ENCODE measurements at places on chromosomes 5 and 9. TPM values are rescaled to one million over a fixed set of nuclear protein-coding genes. Genes with fewer than 3 reads are reported as not detected.
A peak's percentile ranks its signal among the peaks of the same experiment; 100 is the strongest.

DNA sequence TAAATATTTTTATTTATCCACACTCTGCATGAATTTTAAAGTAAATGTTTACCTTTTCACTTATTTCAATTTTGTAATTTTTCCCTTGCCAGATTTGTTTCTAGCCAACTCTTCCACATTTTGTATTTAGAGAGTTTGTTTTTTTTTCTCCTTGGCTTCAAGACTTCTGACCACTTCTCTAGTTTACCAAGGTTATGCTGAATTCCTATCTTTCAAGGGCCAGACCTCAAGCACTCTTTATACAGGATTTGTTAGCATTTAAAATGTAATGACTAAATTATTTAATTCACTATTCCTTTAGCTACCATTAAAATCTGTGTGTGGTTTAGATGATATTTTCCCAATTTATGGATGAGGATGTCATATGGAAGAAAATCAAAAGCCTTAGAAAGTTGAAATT, 42.5 kb downstream of the MEF2C start:
- no peak for DNase-seq

- DNase-seq, result no peak
Measured at GRCh38 chr5:133406208-133406976, 205.9 kb downstream of the FSTL4 start.

GRCh38 chr5:146041180-146041789, 64.1 kb downstream of the PLAC8L1 start:
- peak; percentile 16 for DNase-seq

DNA sequence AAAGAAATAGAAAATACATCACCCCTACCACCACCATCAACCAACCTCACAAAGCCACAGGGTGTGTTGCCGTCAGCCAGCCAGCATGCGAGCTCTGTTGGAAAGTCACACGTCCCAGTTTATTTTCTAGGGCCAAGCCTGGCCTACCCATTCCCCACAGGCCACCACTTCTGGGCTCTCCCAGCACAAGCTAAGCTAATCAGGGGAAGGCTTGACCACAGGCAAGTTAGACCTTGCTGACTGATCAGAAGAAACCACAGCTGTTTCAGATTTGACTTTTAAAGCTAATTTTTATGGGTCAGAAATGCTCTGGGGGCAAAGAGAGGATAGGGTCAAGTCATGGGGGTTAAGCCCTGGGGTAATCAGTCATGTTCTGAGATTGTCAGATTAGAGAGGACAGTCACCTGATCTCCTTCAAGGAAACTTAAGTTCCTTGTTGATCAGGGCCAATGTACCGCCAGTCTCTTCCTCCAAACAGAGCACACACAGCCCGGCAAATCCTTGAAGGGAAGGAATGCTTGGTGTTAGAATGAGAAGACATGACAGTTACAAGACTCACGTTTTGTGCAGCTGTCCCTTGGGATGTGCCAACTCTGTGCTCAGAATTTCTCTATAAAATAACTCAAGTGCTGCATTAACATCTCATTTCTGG, 7.6 kb downstream of the SHB start:
- DNase-seq, result no peak

DNA sequence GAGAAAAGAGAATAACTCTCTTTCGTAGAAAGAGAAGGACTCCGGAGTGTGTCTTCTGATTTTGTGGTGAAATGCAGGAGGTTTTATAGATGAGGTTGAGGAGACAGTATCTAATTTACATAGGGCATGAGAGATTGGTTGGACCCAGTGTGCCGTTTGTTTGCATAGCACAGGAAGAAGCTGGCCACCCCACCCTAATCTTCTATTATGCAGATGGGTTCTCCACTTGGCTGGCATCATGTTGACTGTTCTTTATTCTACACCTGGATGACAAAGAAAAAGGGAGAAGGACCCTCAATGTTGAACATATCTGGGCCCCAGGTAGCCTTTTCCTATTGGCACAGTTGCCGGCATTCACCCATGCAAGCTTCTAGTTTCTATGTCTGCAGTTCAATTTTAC, 23.2 kb upstream of the MINAR2 start:
- DNase-seq, result no peak

DNA sequence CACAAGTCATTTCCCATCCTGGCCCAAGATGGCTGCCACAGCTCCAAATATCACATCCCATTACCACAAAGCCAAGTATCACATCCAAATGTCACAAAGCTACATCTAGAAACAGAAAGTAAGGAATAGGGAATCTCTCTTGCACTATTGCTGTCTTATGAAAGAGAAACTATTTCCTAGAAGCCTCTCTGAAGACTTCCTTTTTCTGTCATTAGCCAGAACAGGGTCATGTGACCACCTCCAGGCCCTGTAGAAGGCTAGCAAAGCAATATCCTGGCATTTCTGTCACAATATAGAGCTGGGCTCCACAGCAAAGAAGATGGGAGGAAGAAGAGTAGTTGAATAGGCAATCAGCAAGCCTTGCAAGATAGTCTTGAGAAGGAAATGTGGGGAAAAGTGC, 99.2 kb downstream of the SH3TC2 start:
- no peak for DNase-seq

DNA sequence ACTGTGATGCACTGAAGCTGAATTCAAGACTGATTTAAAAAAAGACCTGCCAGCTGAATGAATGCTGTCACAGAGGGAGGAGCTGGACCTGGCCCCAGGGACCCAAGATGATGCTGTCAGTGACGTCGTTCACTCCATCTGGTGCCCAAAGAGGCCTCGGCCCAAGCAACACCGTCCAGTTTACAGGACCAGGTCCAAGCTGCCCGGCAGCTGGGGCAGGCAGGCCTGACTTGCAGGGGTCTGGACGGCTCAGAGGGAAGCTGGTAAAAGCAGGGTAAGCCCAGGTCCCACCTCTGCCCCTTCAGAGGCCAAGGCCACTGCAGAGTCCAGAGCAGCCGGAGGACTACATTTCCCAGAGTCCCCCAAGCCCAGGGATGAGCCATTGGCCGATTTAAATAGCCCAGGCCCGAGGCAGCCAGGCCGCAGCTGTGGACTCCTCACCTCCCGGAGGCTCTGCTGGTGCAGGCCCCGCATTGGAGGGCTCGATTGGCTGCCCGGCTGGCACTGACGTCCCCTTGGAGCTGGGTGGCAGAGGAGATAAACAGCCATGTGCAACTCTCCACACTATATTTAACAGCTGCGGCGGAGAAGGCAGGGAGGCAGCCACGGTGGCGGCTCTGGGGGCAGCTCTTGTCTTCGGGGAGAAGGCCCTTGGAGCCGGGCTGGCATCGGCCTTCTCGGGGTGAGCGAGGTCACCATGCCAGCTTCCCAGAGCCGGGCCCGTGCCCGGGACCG, at the start of gene PLPP7:
TSS of gene PLPP7 (plus strand) at position 423 of the 735 bp plus-strand sequence. CDS start at position 698, 275 bp downstream.
- DNase-seq, result peak; percentile 76

DNA sequence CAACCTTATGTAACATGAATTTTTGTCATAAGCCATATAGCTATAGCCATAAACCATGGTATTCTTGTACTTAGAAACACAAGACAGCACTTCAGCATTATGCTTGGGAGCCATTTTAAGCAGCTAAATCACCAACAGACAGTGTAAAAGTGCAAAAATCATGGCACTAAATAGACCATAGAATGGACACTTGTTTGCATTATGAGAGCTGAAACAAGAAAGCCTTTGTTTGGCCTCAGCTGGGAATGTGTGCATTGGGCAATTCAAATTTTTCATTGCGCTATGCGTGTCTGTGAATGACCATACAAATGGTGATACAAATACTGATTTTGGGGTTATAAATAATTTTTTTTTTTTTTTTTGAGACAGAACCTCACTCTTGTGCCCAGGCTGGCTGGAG, 23.7 kb downstream of the KDM4C start:
- DNase-seq, result no peak

- DNase-seq, result no peak
Measured at GRCh38 chr5:149609640-149610219, 28.4 kb downstream of the ARHGEF37 start.

The ACOT12 gene
- total RNA-seq, result not detected

The NR6A1 gene
- 1.2 TPM for total RNA-seq

The GPR151 gene
- total RNA-seq, result not detected

The F2RL1 gene
- total RNA-seq, result 3.1 TPM

The SLC36A3 gene
- total RNA-seq, result not detected

Data from fibroblast of the aortic adventitia (primary cell).